HFFc6 (cell line): ENCODE measurements at places on chromosomes 12 and 14.
A peak's percentile ranks its signal among the peaks of the same experiment; 100 is the strongest.

DNA sequence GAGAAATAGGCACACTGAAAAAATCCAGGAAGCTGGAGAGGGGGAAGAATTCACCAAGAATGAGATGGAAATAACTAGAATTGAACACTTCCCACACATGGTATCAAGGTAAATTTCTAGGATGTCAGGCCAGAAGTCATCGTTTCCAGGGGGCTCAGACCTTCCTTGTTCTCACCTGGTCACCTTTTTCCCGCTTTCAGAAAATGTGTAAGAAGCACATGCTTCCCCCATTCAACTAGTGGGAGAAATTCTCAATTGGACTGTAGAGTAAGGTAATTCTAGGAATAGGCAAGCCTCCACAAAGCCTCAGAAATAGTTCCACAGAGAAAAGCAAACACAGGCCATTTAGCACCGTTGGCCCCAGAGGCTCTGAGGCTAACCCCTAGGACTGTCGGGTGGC lies 2.8 kb upstream of the PTMS start:
- no peak for DNase-seq

- no peak for DNase-seq
Measured at GRCh38 chr14:49050822-49051221, 535.4 kb downstream of the RPS29 start.

GRCh38 chr12:108839018-108839889 lies 18.1 kb downstream of the SSH1 start:
- peak; percentile 63 for DNase-seq

GRCh38 chr14:23044840-23045239 lies 2.8 kb downstream of the PSMB11 start:
- DNase-seq = no peak

DNA sequence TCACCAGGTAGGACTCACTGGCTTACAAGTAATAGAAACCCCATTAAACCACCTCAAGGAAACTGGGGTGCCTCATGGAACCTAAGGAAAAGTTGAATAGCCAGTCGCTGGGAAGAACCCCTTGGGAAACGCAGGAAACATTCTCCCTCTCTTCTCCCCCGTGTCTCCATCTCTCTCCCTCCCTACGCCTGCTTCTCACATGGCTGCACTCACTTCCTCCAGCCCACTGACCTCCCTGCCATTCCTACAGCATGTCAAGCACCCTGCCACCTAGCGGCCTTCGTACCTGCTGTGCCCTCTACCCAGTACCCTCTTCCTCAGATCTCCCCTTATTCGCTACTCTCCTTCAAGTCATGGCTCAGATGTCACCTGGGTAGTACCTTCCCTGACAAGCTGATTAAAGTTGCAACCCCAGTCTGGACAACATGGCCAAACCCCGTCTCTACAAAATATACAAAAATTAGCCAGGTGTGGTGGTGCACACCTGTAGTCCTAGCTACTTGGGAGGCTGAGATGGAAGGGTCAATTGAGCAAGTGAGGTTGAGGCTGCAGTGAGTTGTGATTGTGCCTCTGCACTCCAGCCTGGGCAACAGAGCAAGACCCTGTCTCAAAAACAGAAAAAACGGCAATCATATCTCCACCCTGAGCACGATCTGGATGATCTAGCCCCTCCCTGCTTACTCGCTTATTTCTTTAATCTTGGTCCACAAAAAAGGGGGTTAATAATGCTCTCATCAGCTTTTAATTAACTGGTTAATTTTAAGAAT lies 6.4 kb upstream of the DTX1 start:
- DNase-seq = no peak

DNA sequence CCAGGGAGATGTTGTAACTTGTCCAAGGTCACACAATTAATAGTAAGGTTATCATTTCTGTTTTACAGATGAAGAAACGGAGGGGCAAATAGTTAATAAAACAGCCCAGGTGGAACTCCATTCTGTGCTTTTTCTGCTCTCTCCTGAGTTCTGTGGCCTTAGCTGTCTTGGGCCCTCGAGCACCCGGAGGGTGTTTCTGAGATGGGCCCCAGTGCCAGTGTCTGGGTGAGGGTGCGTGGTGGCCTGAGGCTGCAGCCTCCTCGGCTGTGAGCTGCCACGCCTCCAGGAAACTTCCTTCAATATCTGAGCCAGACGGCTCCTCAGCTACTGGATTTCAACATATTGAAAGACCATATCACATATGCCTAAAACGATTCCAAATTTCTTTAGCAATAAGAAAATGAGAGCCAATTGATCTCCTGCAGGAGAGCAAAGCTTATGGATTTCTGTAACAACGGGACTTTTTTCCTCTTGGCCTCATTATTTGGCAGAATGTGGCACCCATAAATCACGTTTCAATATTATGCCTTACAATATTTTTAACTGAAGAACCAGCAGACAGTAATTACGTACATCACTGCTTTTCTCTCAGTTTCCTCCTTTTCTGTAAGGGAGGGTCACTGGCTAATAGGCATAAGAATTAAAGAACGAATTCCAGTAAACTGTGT lies 74.8 kb upstream of the DICER1 start:
- DNase-seq = no peak

DNA sequence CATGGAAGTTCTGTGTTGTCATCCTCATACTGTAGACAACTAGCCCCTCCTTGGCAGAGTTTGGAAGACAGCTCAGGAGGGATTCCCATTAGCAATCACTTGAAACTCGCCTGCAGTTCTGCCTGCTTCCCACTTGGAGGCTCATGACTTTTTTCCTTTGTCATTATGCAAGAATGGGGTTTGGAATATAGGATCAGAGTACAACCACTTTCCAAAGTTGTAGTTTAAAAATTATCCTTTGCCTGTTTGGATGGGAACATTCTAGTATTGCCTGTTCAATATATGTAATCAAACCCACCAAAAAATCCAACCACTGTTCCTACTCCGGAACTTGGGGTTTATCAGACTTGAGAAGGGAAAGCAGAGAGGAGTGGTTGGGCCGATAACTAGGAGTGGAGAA lies 2.1 kb upstream of the GPD1 start:
- DNase-seq = peak; percentile 51

DNA sequence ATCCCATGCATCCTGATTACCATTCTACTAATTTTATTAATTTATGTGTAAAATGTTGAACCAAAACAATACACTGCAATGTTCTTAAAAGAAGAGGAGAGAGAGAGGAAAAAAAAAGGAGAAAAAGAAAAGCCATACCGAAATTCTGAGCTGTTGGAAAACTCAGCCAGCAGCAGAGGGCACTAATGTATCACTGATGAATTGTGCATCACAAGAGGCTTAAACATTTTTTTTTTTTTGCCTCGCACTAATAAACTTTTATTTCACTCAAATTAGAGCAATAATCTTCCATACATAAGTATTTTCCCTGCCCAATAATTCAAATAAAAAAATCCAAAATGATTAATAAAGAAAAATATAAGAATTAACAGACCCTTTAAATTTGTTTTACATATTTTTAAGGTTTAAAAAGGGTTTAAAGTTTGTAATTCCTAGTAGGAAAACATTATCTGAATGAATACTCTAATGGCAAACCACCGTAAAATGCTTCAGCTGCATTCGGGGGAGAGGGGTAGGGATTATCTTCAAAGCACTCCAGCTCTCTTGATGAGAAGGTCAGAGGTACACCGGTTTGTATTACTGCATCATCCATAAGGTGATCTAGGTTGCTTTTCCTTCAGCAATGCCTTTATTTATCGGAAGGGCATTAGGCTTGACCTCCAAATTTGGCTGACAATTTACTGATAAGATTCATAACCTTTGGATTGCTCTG lies 41.9 kb downstream of the ATP23 start:
- peak; percentile 50 for DNase-seq

DNA sequence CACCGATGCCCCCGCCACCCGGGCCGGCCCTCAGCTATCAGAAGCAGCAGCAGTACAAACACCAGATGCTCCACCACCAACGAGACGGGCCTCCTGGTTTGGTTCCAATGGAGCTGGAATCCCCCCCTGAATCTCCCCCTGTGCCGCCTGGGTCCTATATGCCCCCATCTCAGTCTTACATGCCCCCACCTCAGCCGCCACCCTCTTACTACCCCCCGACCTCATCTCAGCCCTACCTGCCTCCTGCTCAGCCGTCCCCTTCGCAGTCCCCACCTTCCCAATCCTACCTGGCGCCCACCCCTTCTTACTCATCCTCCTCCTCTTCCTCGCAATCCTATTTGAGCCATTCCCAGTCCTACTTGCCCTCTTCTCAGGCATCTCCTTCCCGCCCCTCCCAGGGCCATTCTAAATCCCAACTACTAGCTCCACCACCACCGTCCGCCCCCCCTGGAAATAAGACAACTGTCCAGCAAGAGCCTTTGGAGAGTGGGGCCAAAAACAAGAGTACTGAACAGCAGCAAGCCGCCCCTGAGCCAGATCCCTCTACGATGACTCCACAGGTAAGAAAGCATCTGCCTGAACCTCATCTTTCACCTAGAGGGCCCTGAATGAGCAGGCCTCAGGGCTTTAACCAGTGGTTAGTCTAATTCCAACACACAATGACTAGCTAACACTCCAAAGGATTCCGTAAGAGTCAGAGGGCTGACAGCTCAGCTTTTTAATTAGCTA lies 851 bp downstream of the YLPM1 start:
- DNase-seq = peak; percentile 7

DNA sequence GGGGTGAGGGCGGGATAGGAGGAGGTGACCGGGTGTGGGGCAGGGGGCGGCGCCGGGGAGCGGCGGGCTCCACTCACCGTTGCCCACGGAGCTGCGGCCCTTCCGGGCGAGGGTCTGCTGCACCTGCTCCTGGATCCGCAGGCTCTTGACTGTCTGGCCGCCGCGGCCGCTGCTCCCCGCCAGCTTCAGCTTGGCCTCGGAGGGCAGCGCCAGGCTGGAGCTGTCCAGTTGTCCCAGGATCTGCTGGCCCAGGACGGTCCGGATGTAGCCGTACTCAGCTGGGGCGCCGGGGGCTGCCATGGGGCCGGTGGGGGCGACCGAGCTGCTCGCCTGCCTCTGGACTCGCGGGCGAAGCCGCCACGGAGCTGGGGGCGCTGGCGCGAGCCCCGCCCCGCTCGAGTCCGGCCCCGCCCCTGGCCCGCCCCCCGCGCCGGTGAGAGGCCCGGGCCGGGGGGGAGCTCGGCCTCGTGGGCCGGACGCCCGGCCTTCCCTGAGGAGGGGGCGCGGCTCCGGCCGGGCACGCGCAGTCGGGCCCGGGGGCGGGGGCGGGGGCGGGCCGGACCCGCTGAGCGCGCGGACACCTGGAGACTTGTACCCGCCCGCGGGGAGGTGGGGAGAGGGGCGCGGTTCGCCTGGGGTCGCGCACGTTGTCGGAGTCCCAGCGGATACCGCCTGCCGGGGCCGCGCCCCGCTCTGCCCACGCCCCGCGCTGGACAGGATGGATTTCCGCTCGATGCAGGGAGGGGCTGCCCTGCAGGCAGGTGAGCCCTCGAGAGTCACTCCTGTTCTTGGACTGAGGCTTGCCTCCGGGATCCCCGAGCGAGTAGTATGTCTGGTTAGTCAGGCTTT lies at the start of gene PKP2:
Gene PKP2 (minus strand): TSS at position 346 of the 849 bp plus-strand sequence. CDS start 46 bp downstream, at position 300.
- no peak for DNase-seq

- DNase-seq = no peak
Measured at GRCh38 chr14:89566644-89567415, 149.8 kb upstream of the FOXN3 start.

GRCh38 chr14:104444159-104445030 lies 135.2 kb upstream of the C14orf180 start:
- DNase-seq = no peak

GRCh38 chr12:7638760-7639555 lies 26.8 kb downstream of the APOBEC1 start:
- DNase-seq = peak; percentile 74

GRCh38 chr14:103026988-103027387 lies 30.4 kb downstream of the CDC42BPB start:
- no peak for DNase-seq

- DNase-seq = no peak
Measured at GRCh38 chr12:130041983-130042812, 120.1 kb upstream of the FZD10 start.

- no peak for DNase-seq
Measured at GRCh38 chr14:63006531-63006930, 38.7 kb downstream of the KCNH5 start.

- no peak for DNase-seq
Measured at GRCh38 chr14:74140374-74140850, 55.7 kb downstream of the LIN52 start.

GRCh38 chr12:118148287-118148686 lies 12.4 kb downstream of the PEBP1 start:
- DNase-seq = no peak

DNA sequence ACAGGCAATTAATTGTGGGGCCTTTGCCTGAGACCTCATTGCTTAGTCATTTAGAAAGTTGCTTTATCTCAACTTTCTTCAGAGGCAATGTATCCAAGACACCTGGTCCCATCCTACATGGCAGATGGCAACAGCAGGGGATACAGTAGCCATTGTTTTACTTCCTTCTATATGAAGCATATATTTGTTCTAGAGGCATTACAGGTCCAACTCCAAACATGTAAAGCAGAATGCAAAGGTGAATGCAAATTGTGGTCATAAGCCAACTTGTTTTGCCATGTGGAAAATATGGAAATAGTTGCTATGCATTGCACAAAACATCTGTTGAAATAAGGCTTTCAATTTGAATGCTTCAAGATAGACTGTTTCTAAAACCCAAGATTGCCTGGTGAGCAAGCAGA lies 109.8 kb upstream of the BCAT1 start:
- no peak for DNase-seq

- DNase-seq = peak; percentile 79
Measured at GRCh38 chr12:46963977-46964971, 115.1 kb upstream of the PCED1B start.

DNA sequence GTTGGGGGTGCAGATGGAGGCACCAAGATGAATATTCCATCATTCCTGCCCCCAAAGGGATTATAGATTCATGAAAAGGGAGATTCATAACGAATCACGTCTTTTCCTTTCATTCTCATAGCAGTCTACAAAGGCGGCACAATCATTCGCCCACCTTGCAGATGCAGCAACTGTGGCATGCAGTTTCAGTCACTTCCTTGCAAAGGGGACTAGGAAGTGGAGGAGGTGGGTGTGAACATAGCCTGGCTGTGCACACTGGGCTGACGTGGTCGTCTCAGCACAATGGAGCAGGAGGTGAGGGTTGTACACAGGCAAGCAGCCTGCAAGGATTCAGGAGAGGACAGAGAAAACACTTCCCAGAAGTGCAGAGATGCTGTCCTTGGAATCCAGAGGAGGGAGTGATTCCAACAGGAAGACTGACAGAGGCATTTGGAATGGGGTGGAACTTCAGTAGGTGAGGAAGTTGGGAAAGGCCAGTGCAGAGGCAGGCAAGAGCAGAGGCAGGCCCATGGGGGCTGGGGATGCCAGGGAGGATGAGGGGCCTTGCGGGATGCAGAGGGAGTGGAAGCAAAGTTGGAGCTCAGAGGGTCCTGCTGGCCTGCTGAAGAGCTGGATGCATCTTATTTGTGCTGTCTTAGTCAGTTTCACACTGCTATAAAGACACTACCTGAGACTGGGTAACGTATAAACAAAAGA lies 21.9 kb upstream of the PPP2R5C start:
- no peak for DNase-seq

DNA sequence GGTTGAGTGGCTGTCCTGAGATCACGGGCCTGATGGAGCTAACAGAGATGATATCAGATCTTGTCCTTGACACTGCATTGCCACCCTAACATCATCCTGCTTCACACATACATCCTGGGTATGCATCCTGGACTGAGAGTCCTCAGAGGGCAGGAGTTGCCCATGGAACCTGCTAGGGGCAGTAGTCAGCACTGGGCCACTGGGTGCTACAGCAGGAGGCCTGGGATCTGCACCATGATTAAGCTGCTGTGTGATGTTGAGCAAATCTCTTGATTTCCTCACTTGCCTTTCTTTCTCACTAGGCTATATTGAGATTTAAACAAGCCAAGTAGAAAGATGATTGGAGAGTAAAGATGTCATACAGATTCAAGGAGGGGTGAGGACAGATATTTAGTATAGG lies 22.1 kb upstream of the EIF4B start:
- DNase-seq = no peak

GRCh38 chr14:29716150-29716549 lies 211.5 kb downstream of the PRKD1 start:
- DNase-seq = no peak
